ENCODE measurements at places on chromosomes 3 and 15.

DNA sequence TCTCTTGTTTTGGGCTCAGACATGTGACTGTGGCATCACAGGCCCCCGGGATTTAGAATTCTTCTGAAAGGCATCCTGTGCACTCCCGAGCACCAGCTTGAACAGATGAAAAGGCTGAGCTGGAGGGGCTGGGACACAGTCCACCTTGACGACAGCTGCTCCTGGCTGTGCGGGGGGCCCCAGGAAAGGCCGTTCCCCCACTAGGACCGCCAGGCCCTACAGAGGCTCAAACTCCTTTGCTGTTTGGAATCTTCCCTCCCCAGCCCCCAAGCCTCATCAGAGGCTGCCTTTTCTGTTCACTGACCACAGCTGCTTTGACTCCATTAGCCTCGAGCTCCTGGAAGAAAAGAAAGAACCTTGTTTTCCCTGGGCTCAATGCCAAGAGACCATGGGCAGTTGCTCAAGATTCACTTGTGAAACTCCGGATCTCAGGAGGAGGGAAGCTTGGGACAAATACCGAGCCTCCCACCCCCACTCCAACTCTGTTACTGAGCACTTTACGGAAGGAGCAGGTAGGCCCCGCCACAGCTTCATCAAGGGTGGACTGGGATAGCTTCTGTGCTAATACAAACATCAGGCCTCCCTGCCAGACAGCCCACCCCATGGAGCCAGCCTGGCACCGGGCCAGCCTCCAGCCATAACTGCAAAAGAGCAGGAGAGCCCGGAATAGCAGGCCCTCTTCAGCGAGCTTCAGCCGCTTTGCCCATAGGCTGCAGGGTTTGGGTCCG is 15.7 kb downstream of the CIDEC start:
- DNase-seq, result no peak

DNA sequence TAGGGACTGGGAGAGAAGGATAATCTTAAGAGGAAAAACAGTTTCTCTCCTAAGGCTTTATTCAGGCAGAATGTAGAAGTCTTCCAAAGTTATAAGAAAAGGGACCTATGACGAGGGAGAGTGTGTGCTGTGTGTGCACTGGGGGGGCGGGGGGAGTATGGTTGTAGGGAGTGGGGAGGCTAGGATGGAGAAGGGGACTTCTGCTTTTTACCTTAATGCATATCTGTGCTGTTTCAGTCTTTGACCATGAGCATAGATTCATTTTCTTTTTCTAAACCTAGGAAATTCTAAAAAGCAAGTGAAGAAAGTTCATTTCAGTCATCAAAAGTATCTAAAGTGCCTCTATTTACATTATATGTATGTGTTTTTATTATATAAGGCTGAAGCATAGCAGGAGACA is 52.6 kb upstream of the RASA2 start:
- DNase-seq, result no peak

DNA sequence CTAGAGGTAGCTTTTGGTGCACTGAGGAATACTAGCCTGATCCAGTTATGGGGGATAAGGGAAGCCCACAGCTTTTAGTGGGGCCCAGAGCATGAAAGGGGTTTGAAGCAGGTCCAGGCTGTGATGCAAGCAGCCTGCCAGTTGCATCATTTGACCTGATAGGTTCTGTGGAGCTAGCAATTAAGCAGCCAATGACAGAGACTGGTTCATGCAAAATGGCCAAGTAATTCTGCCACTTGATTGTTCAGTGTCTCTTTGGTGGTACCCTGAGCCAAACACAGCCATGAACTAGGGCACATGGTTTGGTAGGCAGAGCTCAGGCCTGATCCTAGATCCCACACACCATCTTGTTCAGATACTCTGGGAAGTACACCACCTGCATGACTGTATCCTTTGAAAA is 91.0 kb upstream of the PRR23C start:
- DNase-seq, result no peak

- DNase-seq, result no peak
Measured at GRCh38 chr3:40780291-40780924, 255.6 kb downstream of the ZNF621 start.

GRCh38 chr3:135240426-135240825 is 445.4 kb downstream of the EPHB1 start:
- no peak for DNase-seq

- DNase-seq, result no peak
Measured at GRCh38 chr3:23778446-23778845, 27.3 kb upstream of the UBE2E1 start.

- DNase-seq, result no peak
Measured at GRCh38 chr3:154684440-154684839, 254.4 kb upstream of the GPR149 start.

Measured in LNCaP clone FGC (cell line).